ENCODE measurements at places on chromosomes 12 and 14.

GRCh38 chr12:52037248-52037861 lies 13.9 kb upstream of the NR4A1 start:
- peak; percentile 45 for DNase-seq

GRCh38 chr12:90100579-90100978 lies 391.9 kb upstream of the ATP2B1 start:
- DNase-seq, result no peak

DNA sequence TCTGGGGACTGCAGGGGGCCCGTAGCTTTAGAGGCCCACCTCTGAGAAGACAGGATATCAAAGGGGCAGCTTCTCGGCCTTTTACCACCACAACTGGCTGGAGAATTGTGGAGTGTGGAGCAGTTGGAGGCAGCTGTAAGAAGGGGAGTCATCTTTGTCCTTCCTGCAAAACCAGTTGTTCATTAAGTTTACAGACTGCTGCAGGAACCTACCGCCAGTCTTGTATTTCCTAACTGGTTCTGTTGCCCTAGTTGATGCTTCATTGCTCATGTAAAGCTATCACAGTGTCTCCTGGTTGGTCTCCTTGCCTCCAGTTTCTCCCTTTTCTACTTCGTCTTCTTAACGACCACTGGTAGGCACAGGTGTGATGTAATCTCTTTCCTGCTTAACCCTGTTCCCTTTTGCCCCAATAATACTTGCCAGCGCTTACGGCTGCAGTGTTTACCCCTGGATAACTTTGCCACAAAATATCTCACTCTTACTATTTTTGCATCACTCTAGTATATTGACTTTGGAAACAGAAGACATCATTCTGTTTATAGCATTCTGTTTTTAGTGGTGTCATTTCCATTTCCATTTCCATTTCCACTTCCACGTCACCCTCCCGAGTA lies 11.9 kb downstream of the ESPL1 start:
- DNase-seq, result no peak

DNA sequence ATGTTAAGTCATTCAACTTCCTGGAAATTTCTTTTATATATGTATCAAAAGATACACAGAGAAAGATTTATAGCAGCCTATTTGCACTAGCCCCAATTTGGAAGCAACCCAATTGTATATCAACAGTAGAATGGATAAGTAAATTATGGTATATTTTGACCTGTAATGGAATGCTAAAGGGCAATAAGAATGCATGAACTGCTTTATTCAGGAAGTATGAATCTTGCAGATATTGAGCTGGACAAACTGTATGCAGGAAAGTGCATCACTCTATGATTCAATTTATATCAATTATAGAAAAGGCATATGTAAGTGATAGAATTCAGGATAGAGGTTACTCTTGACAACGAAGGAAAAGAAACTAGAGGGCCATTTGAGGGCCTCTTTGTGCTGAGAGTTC lies 913.1 kb upstream of the FBXO33 start:
- no peak for DNase-seq

DNA sequence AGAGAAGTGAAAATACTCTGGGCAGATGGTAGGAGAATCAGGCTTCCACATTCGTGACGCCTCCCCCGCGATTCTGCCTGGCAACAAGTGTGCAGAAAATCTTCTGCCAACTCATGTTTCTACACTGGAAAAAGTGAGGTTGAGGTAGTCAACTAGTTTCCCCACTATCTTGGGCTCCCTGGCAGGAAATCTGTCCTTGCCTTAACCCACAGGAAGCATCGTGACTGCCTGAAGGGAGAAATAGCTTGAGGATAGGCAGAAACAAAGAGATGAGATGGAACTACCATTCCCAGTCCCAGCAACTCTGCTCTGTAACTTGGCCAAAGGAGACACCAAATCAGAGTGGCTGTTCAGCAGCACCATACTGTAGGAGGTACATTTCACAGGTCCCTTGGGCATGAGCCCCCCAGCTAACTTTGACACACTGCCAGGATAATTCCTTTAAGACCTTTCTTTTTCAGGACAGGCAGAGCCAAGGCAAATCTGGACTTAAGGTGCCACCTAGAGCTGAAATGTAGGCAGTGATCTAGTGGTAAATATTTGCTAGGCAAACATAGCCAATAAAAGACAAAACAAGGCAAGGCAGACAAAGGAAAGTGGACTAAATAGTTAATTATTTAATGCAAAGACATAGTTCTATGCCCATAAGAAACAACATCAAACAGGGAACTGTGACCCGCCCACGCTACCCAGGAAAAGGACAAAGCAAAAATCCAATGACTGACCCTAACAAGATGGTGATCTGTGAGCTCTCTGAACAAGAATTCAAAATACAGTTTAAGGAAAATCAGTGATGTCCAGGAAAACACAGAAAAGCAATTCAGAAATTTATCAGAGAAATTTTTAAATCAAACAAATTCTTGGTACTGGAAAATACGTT lies 205.1 kb downstream of the PTPRO start:
- no peak for DNase-seq

DNA sequence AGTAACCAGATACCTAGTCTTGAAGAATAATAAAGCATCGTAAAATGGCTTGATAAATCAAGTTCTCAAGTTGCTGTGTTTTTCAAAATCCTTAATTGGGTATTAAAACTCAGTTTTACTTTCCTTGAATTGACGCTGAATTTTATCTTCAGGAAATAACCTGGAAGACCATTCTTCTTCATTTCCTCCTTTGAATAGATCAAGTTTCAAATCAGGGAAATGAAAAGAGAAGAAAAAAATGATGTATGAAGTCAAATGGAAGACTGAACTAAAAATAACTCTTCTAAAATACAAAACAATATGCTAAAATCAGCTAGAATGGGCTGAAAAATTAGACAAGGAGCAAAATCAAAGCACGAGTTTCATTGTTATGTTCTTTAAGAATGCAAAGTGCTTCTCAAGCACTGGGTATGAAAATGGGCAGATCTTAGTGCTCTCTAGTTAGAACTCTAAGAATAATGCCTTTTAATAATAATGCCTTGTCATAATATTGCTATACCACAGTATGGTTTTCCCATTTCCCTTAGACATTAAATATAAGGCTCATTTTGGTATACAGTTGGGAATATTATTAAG lies 54.6 kb upstream of the CLEC14A start:
- no peak for DNase-seq

DNA sequence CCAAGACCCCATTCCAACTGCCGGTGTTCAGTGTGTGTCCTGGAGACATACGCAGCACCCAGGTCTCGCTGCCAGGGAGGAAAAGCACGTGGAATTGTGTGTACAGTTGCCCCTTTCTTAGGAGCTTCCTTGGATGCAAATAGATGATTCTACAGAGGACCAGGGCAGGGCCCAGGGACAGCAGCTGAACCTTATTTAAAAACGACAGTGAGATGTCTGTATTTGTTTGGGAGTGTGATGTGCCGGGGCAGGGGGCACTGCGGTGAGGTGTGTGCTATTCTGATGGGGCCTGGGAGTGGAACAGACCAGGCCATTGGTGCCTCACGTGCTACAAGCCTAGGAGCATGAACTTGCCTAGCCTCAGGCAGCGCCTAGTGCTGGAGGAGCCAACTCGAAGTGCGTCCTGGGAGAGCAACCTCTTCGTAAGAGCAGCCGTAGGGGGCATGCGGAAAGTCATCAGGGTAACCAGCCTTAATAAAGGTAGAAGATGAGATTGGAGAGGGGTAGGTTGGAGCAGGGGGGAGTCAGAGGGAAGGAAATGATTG lies 98.3 kb upstream of the ESRRB start:
- DNase-seq, result no peak

DNA sequence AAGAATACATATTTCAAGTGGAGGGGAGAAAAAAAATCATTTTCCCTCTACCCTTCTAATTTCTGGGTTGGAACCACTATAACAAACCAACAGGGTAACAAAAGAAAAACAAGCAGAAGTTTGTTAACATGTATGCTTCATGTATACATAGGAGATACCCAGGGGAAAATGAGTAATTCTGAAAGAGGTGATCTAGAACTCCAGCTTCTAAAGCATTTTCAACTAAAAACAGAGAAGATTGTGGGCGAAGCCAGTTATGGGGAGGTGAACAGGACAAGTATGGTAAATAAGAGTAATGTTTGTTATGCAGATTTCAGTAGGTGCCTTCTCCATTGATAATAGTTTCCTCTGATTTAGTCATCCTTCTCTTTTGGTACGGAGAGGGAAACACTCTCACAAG lies 16.7 kb downstream of the FNTB start:
- no peak for DNase-seq

GRCh38 chr12:63450816-63451215 lies 217.5 kb downstream of the DPY19L2 start:
- no peak for DNase-seq

- no peak for DNase-seq
Measured at GRCh38 chr12:22289250-22289649, 45.3 kb downstream of the ST8SIA1 start.

DNA sequence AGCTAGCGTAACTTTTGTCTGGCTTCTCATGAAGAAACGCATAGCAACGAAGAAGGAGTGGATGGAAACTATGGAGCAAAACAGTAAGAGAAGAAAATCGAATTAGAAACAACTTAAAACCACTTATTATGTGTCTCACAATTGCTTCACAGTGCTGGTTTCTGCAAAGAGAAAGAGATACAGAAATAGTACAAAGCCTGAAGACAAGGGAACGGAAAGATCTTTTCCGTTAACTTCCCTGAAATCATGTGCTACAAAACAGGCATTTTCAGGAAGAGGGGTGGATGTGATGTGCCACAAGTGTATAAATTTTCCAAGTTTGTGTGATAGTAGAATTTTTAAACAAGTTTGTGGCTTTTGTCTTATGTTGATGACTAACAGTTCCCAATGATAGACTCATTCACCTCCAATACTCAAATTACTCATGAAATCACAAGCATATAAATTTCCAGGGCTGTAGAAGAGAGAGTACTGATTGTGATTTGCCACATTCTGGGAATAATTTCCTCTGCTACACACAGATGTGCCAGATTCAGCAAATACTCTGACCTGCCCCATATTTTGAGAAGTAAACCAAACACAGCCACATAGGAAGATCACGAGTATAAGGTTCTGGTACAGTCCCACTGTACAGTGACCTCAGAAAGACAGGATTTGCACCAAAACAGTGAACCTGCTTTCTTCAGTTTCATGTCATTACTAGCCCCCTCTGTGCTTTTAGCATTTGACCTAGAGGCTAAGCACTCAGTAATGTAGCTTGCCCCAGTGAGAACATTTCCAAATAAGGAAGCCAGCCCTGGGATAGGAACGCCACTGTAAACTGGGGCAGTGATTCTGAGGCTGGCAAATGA lies 41.4 kb upstream of the PPFIA2 start:
- DNase-seq, result no peak

DNA sequence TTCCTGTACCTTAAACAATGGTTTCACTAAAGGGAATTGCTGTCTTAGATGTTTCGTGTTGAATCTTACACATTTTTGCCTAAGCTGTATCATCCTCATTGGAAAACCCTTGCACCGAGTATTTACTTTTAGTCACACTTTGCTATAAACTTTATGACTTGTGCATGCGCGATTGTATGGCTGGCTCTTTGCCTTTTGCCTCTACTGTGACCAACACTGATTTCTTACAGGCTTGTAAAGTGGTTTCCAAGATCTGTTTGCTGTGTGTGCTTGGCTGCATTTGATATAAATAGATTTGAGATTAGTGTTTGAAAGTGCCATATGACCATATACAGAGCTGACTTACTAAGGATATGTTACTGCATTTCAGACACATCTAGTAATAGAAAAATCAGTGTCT lies 40.5 kb downstream of the RASSF3 start:
- no peak for DNase-seq

GRCh38 chr14:87461704-87462103 lies 531.3 kb downstream of the GALC start:
- DNase-seq, result no peak

GRCh38 chr14:97097296-97097695 lies 300.1 kb downstream of the VRK1 start:
- no peak for DNase-seq

DNA sequence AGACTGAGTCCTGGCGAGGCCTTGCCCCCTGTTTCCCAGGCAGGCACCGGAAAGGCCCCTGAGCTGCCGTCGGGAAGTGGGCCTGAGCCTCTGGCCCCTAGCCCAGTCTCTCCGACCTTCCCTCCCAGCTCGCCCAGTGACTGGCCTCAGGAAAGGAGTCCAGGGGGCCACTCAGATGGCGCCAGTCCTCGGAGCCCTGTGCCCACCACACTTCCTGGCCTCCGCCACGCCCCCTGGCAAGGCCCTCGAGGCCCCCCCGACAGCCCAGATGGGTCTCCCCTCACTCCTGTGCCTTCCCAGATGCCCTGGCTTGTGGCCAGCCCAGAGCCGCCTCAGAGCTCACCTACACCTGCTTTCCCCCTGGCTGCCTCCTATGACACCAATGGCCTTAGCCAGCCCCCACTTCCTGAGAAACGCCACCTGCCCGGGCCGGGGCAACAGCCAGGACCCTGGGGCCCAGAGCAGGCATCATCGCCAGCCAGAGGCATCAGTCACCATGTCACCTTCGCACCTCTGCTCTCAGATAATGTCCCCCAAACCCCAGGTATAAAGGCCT lies 10.9 kb downstream of the TNS2 start:
- no peak for DNase-seq

- no peak for DNase-seq
Measured at GRCh38 chr12:105092336-105092735, 8.1 kb upstream of the ALDH1L2 start.

DNA sequence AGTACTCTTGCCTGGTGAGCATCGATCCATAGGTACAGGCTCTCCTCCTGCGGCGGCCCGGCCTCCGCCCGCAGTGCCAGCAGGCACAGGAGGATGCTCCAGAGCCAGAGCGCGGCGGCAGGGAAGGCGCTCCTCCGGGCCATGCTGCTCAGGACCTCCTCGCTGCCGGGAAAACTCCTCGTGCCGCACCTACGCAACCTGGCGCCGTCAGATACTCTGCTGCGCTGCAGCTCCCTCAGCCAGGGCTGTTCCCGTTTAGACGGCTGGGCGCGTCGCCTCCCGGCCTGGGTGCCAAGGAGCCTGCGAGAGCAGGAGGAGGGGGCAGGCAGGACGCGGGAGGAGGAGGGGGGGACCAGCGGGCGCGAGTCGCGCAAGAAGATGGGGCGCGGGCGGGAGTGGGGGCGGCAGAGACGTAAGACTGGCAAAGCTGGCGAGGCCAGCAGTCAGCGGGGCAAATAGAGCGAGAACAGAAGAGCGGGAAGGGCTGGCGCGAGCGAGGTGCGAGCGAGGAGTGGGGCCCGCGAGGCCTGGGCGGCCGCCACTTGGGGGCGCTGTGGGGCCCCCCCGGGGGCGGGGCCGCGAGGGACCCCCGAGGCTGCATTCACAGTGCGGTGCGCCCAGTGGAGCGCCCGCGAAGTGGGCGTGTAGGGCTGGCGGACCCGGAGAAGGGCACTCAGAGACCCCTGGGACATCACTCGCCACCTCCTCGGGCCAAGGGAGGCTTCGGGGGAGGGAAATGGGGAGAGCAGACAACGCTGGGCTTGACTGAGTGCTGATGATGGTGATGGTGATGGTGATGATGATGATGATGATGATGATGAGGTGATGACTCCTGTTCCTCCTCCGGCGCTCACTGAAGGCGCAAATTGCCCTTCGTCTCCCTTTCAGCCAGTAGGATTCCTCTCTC lies at the start of gene WIF1:
Gene WIF1, minus strand, starts transcription at position 257 of the 907 bp plus-strand sequence. Its CDS starts 114 bp downstream, at position 143.
- peak; percentile 51 for DNase-seq

GRCh38 chr14:42929806-42930480 lies 1323.3 kb downstream of the LRFN5 start:
- no peak for DNase-seq

- DNase-seq, result no peak
Measured at GRCh38 chr12:122326586-122326985, 60.3 kb upstream of the VPS33A start.

Data from stimulated activated CD8-positive, alpha-beta memory T cell treated with anti-CD3 and anti-CD28 coated beads, Interleukin-4, amount 100 ng/mL, for 48 hours (primary cell).